ENCODE measurements at places on chromosomes 2 and 18.

GRCh38 chr2:100957996-100958653, 44.0 kb upstream of the RPL31 start:
- DNase-seq: no peak

DNA sequence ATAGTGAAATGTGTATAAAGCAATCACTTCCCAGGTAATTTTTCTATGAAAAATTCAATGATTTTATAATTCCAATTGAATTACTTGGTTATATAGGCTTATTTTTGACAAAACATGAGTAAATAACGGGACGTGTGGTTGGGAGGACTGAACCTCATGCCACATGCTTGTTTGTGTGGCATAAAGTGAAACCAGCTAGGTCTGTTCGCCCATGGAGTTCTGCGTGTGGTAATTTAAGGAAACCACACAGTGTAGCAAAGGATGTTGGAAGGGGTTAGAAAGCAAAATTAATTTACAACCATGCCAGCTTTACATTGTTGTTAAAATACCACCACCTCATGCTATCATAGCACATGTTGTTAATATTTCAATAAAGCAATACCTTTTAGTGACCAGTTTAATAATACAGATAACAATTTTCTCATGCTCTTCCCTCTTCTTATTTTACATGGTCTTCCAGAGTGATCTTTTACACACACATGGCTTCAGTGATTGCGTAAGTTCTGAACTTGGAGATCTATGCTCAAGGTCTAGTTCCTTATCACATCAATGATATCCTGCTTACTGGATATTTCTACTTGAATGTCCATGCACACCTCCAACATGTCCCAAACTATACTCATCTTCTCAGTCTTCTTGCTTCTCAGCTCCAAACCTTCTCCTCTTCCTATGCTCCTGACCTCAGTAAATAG, 156.4 kb upstream of the ITGA4 start:
- DNase-seq: no peak

DNA sequence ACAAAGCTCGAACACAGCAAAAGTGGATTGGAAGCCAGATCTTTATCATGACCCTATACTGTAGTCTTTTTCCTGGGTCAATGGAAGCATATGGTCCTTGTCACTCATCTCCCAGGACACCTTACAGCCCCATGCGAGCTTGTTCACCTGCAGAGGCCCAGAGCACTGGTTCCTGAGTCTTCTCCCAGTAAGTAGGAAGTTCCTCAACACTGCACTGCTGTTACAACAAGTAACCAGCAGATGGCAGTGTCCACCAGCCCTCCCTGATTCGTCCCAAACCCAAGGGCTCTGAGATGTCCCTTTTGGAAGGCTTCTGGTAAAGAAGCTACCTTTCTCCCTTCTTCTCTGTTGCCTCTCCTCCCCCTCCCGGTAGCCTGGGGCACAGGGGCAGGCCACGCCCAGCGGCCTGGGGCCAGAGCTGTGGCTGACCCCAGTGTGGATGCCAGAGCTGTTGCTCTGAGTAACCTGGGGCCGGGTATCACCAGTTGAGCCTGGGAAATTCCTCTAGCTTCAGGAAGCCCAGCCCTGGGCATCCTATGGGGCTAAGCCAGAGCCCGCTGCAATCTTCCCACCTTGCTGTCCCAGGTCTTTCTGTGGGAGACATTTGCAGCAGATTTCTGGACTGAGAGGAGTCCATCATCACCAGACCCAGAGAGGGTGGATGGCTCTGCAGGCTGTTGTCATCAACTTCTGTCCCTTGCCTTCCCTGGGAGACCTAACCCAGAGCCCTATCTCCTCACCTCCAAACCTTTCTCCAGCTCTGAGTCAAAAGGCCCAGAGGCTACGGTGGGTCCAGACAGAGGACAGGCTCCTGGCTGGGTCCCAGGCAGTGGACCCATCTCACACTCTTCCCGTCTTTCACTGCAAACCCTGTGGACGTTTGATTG, 5.3 kb upstream of the GDF7 start:
- DNase-seq: peak; percentile 88

- no peak for DNase-seq
Measured at GRCh38 chr2:232539298-232540231, at the start of gene CHRNG. Gene CHRNG, plus strand, starts transcription at chr2:232539692. Its CDS starts 56 bp downstream, at chr2:232539748.

GRCh38 chr2:171309455-171310286, 124.1 kb downstream of the METTL8 start:
- no peak for DNase-seq

- DNase-seq: no peak
Measured at GRCh38 chr2:131030478-131030971, 62.7 kb downstream of the FAM168B start.

DNA sequence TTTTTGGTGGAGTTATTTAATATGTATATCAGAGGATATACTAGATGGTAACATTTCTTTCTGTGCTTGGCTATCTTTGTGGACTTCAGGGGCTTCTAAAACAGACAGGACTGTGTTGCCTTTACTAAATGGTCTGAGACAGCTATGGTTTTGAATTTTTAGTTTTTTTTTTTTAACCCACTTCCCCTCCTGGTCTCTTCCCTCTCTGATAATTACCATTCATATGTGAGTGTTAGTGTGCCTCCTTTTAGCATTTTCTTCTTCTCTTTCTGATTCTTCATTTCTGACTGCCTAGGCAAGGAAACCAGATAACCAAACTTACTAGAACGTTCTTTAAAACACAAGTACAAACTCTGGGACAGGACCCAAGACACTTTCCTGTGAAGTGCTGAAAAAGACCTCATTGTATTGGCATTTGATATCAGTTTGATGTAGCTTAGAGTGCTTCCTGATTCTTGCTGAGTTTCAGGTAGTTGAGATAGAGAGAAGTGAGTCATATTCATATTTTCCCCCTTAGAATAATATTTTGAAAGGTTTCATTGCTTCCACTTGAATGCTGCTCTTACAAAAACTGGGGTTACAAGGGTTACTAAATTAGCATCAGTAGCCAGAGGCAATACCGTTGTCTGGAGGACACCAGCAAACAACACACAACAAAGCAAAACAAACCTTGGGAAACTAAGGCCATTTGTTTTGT, 52.7 kb downstream of the SMAD4 start:
- DNase-seq: peak; percentile 23
